ENCODE measurements at places on chromosomes 1 and 21. TPM values are rescaled to one million over a fixed set of nuclear protein-coding genes. Genes with fewer than 3 reads are reported as not detected.

- H3K27ac ChIP-seq = no peak overlapping the region
- no peak overlapping the region for H3K4me3 ChIP-seq
- DNase-seq = no peak
- no peaks in the 10 kb centered on the region for H3K27me3 ChIP-seq
- no peaks in the 10 kb centered on the region for H3K36me3 ChIP-seq
Measured at GRCh38 chr1:115426231-115426771, 88.3 kb upstream of the NGF start.

DNA sequence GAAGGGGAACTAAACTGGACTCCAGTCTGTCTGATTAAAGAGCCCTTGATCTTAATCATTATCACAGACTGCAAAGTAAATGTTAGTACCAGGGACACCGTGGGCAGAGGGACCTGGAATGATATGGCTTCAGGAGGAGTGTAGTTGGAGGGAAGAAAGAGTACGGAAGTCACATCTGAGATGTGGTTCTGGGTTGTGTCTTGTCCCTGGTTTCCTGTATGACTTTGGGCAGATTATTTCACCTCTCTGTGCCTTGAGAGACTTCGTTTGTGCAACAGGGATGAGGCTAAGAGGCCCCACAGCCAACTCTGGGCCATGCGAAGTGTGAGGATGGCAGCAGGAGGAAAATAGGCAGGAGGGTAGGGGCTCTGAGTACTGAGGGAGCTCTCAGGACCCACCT lies 76.1 kb upstream of the SLC2A1 start:
- DNase-seq = no peak
- no peak overlapping the region for H3K27ac ChIP-seq
- H3K27me3 ChIP-seq = peaks cover 3% of the 10 kb centered on the region
- H3K4me3 ChIP-seq = no peak overlapping the region
- H3K4me1 ChIP-seq = peaks cover 5% of the 10 kb centered on the region

- H3K36me3 ChIP-seq = no peaks in the 10 kb centered on the region
- H3K27ac ChIP-seq = peak overlapping the region; percentile 78
- H3K4me3 ChIP-seq = peak overlapping the region; percentile 63
- H3K27me3 ChIP-seq = no peaks in the 10 kb centered on the region
- peaks cover 13% of the 10 kb centered on the region for H3K4me1 ChIP-seq
Measured at GRCh38 chr1:40861224-40862003, 749 bp downstream of the CITED4 start.

The ESRRG gene
- total RNA-seq = 0.29 TPM
